ENCODE measurements at places on chromosomes 2 and 18. TPM values are rescaled to one million over a fixed set of nuclear protein-coding genes. Genes with fewer than 3 reads are reported as not detected.

DNA sequence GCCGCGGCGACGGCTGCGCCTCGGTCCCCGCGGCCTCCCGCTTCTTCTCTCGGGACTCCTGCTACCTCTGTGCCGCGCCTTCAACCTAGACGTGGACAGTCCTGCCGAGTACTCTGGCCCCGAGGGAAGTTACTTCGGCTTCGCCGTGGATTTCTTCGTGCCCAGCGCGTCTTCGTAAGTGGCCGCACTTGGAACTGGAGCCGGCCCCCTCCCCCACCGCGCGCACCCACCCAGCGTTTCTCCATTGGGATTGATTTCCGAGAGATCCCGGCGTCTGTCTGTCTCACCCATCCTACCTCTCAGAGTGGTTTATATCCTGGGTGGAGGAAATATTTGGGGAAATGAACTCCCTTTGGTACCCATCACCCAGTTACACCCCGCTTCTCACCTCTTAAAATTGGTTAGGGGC, 498 bp downstream of the ITGAV start:
- no peaks in the 10 kb centered on the region for H3K27me3 ChIP-seq
- peaks cover 34% of the 10 kb centered on the region for H3K4me1 ChIP-seq
- peak overlapping the region; percentile 82 for H3K4me3 ChIP-seq
- no peaks in the 10 kb centered on the region for H3K36me3 ChIP-seq

DNA sequence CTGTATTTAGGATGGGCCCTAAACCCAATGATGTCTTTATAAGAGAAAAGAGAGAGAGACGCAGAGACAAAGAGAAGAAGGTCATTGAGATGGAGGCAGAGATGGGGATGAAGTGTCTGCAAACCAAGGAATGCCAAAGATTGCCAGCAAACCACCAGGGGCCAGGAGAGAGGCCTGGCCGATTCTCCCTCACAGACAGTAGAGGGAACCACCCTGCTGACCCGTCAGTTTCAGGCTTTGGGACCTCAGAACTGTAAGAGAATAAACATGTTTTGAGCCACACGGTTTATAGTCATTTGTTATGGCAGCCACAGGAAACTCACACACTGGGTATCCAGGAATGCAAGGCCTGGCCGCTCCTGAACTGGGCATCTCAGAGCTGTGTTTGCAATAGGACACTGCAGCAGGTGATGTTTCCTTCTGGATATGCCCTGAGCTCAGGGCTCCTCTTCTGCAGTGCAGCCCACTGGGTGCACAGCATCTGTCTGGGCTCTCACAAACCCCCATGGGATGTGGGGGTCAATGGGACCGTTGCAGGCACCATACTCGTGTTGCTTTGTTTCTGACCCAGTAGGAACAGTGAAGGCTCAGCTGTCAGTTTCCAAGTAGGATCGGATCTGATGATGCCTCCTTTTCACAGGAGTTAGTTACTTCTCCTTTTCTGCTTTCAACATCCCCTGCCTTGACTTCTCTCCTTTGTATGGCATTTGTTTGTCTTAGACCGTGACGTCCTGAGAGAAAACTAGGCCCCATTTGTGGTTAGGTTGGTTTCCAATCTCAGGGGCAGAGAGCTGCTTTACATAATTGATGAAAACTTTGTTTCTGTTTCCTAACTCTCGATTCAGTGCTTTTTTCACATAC, 20.8 kb downstream of the PTPN18 start:
- DNase-seq, result no peak
- H3K4me1 ChIP-seq, result peaks cover 9% of the 10 kb centered on the region
- H3K27ac ChIP-seq, result no peak overlapping the region
- peaks cover 5% of the 10 kb centered on the region for H3K36me3 ChIP-seq
- H3K4me3 ChIP-seq, result no peak overlapping the region

The HOXD8 gene
- not detected for total RNA-seq

The VWC2L gene
- total RNA-seq, result not detected

DNA sequence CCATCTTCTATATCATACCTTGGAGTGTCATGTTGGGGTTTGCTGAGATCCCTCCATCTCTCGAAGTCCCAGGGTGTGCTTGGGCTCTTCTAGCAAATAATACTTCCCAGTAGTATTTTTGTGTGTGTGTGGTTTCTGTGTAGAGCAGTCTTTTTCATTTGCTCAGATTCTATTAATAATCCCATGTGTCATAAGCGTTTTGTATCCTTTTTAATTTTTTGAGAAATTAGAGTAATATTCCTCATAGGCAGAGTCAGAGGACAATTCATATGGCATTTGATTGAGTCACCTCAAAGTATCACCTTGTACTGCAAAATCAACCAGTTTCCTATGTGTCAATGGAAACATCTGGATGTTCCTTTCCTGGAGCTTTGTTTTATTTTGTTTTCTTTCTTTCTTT, 37.4 kb upstream of the PPP1R1C start:
- no peak overlapping the region for H3K27ac ChIP-seq
- no peak for DNase-seq
- H3K4me3 ChIP-seq, result no peak overlapping the region
- no peaks in the 10 kb centered on the region for H3K27me3 ChIP-seq

The EML6 gene
- total RNA-seq, result 2.5 TPM

DNA sequence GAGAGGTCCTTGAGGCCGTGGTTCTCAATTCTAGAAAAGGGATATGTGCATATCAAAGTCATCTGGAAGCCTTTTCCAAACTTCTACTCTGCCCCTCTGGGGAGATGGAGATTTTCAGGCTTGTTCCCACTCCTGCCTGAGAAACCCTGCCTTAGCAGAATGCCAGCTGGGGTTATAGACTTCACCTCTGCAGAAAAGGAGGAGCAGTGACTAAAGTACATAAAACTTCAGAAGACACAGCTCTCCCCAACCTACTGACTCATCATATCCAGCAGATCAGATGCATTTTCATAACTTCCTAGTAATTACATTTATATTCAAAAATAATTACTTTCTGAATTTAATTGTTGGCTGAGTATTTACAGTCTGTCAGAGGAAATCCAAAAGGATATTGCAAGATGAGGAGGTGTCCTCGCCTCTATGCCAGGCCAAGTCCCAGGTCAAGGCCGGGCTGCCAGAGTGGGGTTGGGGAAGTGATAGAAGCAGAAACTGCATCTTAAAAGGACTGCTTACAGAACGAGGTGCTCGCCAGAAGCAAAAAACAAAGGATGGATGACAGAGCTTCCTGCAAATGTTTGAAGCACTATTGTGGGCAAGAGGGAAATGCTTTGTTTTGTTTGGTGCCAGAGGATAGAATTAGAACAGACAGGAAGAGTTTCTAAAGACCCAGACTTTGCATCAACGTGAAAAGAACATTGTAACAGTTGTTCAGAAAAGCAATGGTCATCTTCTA, 75.6 kb upstream of the APCDD1 start:
- peak overlapping the region; percentile 18 for H3K27ac ChIP-seq
- H3K4me1 ChIP-seq, result peaks cover 27% of the 10 kb centered on the region

GRCh38 chr18:26705757-26706156, 157.4 kb upstream of the KCTD1 start:
- H3K4me1 ChIP-seq, result peaks cover 43% of the 10 kb centered on the region
- H3K27ac ChIP-seq, result no peak overlapping the region
- H3K27me3 ChIP-seq, result peaks cover 45% of the 10 kb centered on the region
- H3K4me3 ChIP-seq, result no peak overlapping the region

The NAT8 gene
- not detected for total RNA-seq

DNA sequence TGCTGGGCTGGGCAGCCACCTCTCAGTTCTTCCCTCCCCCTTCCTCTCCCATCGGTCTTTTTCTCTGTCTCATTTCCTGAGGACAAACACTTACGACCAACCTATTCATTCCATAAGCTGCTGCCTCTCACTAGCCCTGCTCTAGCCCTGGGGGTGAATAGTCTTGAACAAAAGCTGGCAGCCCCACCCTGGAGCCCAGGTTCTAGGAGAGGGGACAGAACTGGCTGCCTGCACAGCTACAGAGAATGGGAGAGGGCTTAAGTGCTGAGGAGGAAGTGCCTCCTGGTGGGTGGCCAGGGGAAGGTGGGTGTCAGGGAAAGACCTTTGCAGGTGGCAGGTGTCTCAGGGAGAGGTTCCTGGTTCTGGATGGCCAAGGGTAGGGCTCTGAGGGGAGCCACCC, 22.8 kb downstream of the ANO7 start:
- H3K27ac ChIP-seq, result no peak overlapping the region
- DNase-seq, result no peak
- peaks cover 10% of the 10 kb centered on the region for H3K4me1 ChIP-seq

DNA sequence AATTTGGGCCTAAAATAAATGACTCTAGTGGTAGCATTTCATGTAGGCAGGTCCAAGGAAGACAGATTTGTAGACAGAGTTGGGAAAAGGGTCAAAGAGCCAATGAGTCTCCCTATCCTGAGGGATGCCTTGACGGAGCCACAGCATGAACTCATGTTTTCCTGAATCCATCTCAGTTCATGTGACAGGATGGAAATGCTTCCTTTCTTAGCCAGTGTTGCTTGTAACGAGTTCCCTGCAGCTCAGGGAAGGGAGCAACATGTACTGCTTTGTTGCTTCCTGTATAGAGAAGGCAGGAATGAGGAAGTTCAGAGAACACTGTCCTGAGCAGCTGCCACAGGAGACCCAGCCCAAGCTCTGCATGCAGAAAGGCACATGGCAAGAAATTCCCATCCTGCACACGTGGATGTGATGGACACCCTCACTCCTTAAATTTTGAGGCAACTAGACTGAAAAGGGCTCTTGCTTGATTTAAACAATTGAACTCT, 27.9 kb downstream of the TMEM17 start:
- no peak overlapping the region for H3K4me3 ChIP-seq
- H3K27me3 ChIP-seq, result no peaks in the 10 kb centered on the region
- H3K36me3 ChIP-seq, result no peaks in the 10 kb centered on the region
- DNase-seq, result no peak
- H3K27ac ChIP-seq, result no peak overlapping the region
- H3K4me1 ChIP-seq, result peaks cover 39% of the 10 kb centered on the region

- H3K27ac ChIP-seq, result no peak overlapping the region
- no peak for DNase-seq
- H3K36me3 ChIP-seq, result no peaks in the 10 kb centered on the region
- H3K4me3 ChIP-seq, result no peak overlapping the region
- H3K4me1 ChIP-seq, result no peaks in the 10 kb centered on the region
Observed at GRCh38 chr2:223008162-223008561, 43.8 kb upstream of the KCNE4 start.

DNA sequence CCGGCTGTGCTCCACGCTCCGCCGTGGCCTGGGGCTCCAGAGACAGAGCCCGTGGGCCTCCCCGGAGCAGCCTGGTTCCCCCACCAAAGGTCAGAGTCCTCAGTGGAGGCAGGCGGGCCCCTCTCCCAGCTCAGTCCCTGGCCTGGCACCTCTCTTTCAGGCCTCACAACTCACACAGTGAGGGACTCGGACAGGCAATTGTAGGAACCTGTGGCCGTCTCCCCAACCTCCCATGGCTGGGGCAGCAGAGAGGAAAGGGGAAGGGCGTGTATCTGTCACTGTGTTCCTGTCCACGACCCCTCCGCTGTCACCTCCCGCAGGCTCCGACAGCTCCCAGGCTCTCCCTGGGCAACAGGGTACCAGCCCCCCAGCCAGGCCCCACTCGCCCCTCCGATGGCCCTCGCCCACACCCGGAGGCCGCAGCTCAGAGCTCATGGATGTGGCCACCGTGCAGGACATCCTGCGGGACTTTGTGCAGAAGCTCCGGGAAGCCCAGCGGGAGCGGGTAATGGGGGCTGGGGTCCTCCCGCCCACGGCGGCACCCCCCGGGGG, 32.4 kb upstream of the SNED1 start:
- no peaks in the 10 kb centered on the region for H3K27me3 ChIP-seq
- H3K36me3 ChIP-seq, result no peaks in the 10 kb centered on the region
- H3K4me3 ChIP-seq, result no peak overlapping the region
- H3K4me1 ChIP-seq, result peaks cover 3% of the 10 kb centered on the region
- DNase-seq, result no peak
- H3K27ac ChIP-seq, result no peak overlapping the region

The PRR30 gene
- total RNA-seq, result not detected

- H3K27me3 ChIP-seq, result no peaks in the 10 kb centered on the region
- peaks cover 24% of the 10 kb centered on the region for H3K4me1 ChIP-seq
- DNase-seq, result no peak
- H3K4me3 ChIP-seq, result no peak overlapping the region
- no peak overlapping the region for H3K27ac ChIP-seq
- H3K36me3 ChIP-seq, result no peaks in the 10 kb centered on the region
Observed at GRCh38 chr2:202541137-202541536, 93.6 kb upstream of the FAM117B start.

GRCh38 chr2:34416856-34417255, 817.8 kb upstream of the FAM98A start:
- no peak overlapping the region for H3K4me3 ChIP-seq
- H3K36me3 ChIP-seq, result peaks cover 23% of the 10 kb centered on the region
- H3K27me3 ChIP-seq, result no peaks in the 10 kb centered on the region
- no peak for DNase-seq

DNA sequence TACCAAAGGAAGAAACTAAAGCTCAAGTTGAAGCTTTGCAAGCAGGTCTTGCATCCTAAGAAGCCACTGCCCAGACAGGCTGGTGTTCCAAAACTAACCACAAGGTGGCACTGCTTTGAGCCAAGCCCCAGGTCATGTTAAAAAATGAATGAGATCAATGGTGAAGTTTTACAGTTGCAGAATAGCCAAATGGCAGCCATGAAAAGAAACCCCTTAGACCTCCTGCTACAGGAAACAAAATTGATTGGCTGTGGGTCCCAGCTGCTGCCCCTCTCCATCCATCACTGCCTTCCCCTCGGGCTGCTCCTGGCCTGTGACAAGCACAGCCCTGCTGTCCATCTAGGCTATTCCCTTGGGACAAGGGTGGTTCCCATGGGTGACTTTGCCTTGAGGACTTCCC, 20.7 kb upstream of the MREG start:
- no peak overlapping the region for H3K27ac ChIP-seq
- peak; percentile 85 for DNase-seq
- H3K4me3 ChIP-seq, result no peak overlapping the region

GRCh38 chr2:172070936-172071335, 14.4 kb upstream of the DLX1 start:
- no peaks in the 10 kb centered on the region for H3K36me3 ChIP-seq
- H3K27me3 ChIP-seq, result no peaks in the 10 kb centered on the region
- H3K4me3 ChIP-seq, result no peak overlapping the region
- H3K4me1 ChIP-seq, result peaks cover 3% of the 10 kb centered on the region
- H3K27ac ChIP-seq, result no peak overlapping the region

DNA sequence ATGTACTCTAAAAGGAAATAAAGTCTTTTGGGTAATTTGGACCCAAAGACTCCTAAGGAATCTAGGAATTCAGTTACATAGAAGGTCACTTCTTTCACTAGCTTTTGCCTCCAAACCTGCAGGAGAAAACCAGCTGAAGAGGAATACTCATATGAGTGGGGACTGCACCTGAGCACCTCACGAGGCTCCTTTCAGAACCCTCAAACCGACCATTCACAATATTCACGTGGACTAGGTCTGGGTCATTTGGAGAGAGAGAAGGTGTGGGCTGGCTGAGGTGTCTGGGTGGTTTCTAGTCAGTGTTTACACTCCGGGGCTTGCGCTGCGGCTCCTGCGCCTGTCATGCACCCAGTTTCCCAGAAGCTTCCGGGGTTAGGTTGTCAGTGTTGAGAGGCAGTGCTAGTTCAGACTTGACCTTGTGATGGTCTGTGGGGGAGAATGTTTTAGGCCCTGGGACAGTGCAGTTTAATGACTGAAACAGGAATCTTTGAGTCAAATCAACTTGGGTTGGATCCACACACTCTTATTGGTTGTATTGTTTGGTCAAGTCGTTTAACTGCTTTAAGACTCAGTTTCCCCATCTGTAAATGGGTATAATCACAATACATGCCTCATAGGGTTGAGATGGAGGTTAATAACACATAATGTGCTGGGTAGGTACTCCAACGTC, 78.4 kb downstream of the LIMS1 start:
- H3K27me3 ChIP-seq, result no peaks in the 10 kb centered on the region
- H3K4me1 ChIP-seq, result peaks cover 31% of the 10 kb centered on the region
- no peak overlapping the region for H3K27ac ChIP-seq
- H3K36me3 ChIP-seq, result no peaks in the 10 kb centered on the region
- H3K4me3 ChIP-seq, result no peak overlapping the region
- DNase-seq, result no peak

The GLI2 gene
- total RNA-seq, result 45.9 TPM

The C2orf72 gene
- 1.3 TPM for total RNA-seq
